ENCODE measurements at places on chromosomes 3 and 15.

DNA sequence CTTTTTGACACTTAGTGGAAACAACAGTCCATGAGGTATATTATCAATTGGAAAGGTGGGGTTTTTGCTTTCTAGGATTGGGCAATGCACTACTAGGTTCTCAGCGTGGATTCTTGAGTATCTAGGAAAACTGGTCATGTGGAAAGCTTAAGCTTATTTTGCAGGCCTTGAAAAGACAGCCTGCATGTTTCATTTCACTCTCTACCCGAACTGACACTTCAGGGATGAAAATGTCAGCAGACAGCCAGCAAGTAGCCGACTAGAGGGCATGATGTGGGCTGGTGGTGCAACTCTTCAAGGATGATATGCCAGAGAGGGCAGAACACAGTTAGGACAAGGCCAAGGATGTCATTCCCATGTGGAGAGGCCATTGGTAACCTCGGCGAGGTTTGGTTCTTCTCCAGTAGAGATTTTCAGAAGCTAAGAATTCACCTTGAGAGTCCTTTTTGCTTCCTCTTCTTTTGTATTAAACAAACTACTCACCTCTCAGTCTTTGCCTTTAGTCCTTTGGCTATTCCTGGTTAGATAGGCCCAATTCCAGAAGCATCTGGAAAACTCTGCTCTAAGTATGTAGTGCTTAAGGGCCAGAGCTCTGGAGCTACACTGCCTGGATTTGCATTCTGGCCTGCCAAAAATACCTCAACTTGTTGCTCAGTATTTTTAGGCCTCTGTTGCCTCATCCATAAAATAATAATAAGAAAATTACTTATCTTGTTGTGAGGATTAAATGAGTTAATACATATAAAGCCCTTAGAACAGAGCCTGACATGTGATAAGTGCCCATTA lies 17.9 kb downstream of the LPP start:
- no peak for DNase-seq
- no peak overlapping the region for H3K27ac ChIP-seq
- H3K27me3 ChIP-seq = no peaks in the 10 kb centered on the region
- peaks cover 31% of the 10 kb centered on the region for H3K36me3 ChIP-seq

DNA sequence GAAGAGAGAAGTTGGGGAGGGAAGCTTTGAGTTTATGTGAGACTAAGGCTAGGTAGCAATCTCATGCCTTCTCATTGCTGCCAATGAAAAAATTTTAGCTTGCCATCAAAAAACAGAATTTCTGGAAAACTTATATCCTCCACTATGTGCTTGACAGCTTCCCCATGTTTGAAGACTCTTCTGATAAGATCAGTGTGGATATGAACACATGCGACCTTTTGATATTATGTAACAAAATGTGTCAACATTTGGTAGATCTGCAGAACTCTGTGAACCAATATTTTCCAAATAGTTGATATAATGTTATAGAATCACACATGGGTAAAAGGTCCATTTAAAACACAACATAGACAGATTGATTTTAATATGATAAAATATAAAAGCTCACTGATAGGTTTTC lies 380.9 kb upstream of the PROK2 start:
- no peak for DNase-seq
- no peak overlapping the region for H3K27ac ChIP-seq
- H3K36me3 ChIP-seq = no peaks in the 10 kb centered on the region
- H3K4me3 ChIP-seq = no peak overlapping the region
- peaks cover 10% of the 10 kb centered on the region for H3K27me3 ChIP-seq

GRCh38 chr3:50237754-50238548 lies 1.9 kb downstream of the GNAI2 start:
- no peaks in the 10 kb centered on the region for H3K27me3 ChIP-seq
- H3K4me3 ChIP-seq = peak overlapping the region; percentile 99
- peaks cover 48% of the 10 kb centered on the region for H3K4me1 ChIP-seq

DNA sequence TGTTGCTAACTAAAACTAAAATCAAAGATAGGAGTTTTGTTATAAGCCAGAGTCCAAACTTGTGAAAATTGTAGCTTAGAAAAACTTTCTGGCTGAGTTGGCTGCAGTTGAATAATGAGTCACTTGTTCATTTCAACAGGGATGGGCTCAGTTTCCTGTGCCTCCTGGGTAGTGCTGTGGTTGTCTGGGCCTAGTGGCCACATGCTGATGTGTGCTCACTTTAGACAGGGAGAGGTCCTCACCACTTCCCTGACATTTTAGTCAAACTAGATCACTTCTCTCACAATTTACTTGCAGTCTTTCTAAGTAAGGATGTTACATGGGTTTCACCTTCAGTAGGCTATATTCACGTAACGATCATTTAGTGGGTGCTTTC lies 6.3 kb upstream of the UBE2Q2 start:
- no peak overlapping the region for H3K27ac ChIP-seq
- no peak for DNase-seq
- no peaks in the 10 kb centered on the region for H3K36me3 ChIP-seq
- no peak overlapping the region for H3K4me3 ChIP-seq
- peaks cover 6% of the 10 kb centered on the region for H3K27me3 ChIP-seq

DNA sequence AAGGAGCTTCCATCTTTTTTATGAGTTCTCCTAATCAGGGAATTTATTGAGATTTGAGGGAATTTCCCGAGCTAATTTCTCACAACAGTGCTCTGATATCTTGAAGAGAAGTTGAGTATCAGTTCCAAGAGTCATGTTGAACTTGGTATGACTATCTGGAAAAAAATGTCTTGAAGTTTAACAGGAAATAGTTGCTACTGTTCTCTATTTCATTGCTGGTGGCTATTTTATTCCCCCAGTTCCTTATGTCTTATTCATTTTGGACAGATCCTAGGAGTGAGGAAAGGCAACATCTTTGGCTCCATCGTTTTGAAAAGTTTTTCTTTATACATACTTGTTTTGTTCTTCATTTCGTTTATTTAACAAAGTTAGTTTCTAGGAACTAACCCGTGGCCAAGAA lies 307.8 kb upstream of the AGTR1 start:
- no peaks in the 10 kb centered on the region for H3K27me3 ChIP-seq
- no peak for DNase-seq
- no peaks in the 10 kb centered on the region for H3K36me3 ChIP-seq
- no peak overlapping the region for H3K4me3 ChIP-seq
- H3K27ac ChIP-seq = no peak overlapping the region

- H3K27me3 ChIP-seq = no peaks in the 10 kb centered on the region
- H3K27ac ChIP-seq = no peak overlapping the region
- H3K4me1 ChIP-seq = peaks cover 4% of the 10 kb centered on the region
- no peaks in the 10 kb centered on the region for H3K36me3 ChIP-seq
- no peak overlapping the region for H3K4me3 ChIP-seq
- no peak for DNase-seq
These were observed 641 bp downstream of the TRAT1 start for GRCh38 chr3:108823227-108823626.

DNA sequence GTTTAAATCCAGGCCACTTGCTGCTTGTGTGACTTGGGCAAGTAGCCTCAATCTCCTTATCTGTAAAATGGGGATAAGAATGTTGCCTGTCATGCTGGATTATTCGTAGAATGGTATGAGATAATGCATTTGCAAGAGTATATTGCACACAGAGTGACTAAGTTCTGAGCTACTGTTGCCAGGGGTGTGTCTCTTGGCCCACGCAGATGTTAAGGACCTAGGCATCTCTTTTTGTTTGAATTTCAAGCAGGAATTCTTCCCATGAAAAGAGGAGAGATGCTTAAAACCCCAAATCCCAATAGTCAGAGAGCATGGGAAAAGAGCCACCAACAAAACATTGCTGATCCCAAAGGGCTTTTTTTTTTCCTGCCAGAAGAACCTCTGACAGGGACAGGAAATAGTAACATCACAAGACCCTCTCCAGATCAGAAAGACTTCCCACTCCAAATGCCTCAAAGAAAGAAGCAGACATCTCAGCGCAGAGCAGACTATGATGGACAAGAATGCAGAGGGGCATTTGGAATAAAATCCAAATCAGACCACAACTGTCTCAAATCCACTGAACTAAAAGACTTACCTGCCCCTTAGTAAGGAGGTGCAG lies 90.5 kb downstream of the MRPL46 start:
- peaks cover 3% of the 10 kb centered on the region for H3K4me1 ChIP-seq
- DNase-seq = no peak

DNA sequence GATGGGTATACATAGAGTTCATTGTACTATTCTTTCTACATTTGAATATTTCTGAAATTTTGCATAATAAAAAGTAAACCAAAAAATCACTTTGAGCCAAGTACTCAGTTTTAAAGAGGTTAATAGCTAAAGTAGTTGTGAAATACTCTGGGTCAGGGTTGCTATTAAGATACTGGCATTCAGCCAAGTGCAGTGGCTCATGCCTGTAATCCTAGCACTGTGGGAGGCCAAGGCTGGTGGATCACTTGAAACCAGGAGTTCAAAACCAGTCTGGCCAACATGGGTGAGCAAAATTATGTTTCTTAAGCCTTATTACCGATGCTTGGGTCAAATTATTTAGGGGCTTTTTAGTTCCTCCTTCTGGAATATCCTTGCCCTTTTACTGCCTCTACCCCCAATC lies 122.0 kb upstream of the MELTF start:
- H3K27me3 ChIP-seq = no peaks in the 10 kb centered on the region
- H3K36me3 ChIP-seq = peaks cover 35% of the 10 kb centered on the region
- H3K27ac ChIP-seq = no peak overlapping the region
- no peak overlapping the region for H3K4me3 ChIP-seq
- DNase-seq = no peak

- no peaks in the 10 kb centered on the region for H3K27me3 ChIP-seq
- no peaks in the 10 kb centered on the region for H3K36me3 ChIP-seq
- DNase-seq = no peak
- H3K27ac ChIP-seq = no peak overlapping the region
- peaks cover 2% of the 10 kb centered on the region for H3K4me1 ChIP-seq
These were observed 34.9 kb upstream of the SLC9A9 start for GRCh38 chr3:143883151-143883550.

- H3K27ac ChIP-seq = no peak overlapping the region
- H3K4me3 ChIP-seq = no peak overlapping the region
- DNase-seq = no peak
- no peaks in the 10 kb centered on the region for H3K36me3 ChIP-seq
- H3K27me3 ChIP-seq = peaks cover 21% of the 10 kb centered on the region
These were observed 55.3 kb downstream of the SLC28A2 start for GRCh38 chr15:45307230-45307924.

- peaks cover 12% of the 10 kb centered on the region for H3K36me3 ChIP-seq
- no peak for DNase-seq
- H3K27ac ChIP-seq = no peak overlapping the region
- H3K4me1 ChIP-seq = peaks cover 20% of the 10 kb centered on the region
These were observed 144.8 kb downstream of the RBPMS2 start for GRCh38 chr15:64630396-64631107.

GRCh38 chr3:2837239-2837638 lies 272.9 kb downstream of the IL5RA start:
- DNase-seq = no peak
- peaks cover 13% of the 10 kb centered on the region for H3K4me1 ChIP-seq
- no peaks in the 10 kb centered on the region for H3K27me3 ChIP-seq
- H3K27ac ChIP-seq = no peak overlapping the region
- H3K36me3 ChIP-seq = peaks cover 4% of the 10 kb centered on the region

DNA sequence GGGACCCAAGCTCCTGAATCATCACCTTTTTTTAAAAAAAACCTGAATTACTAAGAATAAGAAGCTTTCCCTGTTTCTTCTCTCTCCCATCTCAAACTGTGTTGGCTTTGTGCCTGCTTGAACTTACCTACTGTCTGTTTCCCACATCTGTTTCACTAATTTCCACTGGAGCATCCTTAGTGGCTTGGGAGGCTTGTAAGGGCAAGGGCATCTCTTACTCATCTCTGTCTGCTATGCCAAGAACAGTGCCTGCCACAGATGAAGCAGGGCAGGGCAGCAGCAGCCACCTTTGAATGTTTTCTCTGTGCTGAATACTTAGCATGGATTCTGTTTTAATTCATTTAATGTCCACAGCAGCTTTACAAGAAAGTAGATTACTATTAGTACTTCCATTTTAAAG lies 42.3 kb downstream of the SNRK start:
- H3K36me3 ChIP-seq = peaks cover 17% of the 10 kb centered on the region
- H3K27me3 ChIP-seq = no peaks in the 10 kb centered on the region
- H3K27ac ChIP-seq = no peak overlapping the region
- H3K4me3 ChIP-seq = no peak overlapping the region

DNA sequence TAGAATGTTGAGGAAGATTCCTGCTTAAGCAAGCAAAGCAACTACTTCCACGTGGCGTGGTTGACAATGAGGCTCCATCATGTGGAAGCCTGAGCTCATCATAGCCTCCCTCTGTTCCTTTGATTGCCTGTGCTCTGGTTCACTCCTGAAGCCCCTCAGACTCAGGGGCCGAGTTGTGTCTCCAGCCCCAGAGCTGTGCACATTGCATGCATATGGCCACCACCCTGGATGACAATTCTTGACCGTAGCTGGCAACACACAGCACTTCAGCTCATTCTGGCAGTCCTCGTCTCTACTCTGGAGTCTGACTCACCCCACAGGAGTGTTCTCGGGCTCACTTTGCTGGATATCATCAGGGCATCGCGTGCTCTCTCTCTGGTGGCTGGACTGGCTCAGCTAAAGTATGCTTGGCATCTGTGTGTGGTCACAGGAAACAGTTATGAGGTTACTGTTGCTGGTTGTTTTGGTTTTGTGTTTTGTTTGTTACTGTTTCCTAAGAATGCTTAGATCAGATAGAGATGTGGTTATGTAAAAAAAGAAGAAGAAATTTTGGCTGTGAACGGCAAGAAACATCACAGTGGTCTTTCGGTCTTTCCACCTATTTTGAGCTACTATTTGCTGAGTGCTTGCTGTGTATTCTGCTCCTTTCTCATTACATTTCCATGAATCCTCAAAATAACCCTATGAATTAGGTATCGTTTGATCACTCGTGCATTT lies 41.6 kb upstream of the MRPS22 start:
- no peak for DNase-seq
- no peak overlapping the region for H3K4me3 ChIP-seq
- no peaks in the 10 kb centered on the region for H3K36me3 ChIP-seq
- H3K4me1 ChIP-seq = no peaks in the 10 kb centered on the region
- no peak overlapping the region for H3K27ac ChIP-seq

DNA sequence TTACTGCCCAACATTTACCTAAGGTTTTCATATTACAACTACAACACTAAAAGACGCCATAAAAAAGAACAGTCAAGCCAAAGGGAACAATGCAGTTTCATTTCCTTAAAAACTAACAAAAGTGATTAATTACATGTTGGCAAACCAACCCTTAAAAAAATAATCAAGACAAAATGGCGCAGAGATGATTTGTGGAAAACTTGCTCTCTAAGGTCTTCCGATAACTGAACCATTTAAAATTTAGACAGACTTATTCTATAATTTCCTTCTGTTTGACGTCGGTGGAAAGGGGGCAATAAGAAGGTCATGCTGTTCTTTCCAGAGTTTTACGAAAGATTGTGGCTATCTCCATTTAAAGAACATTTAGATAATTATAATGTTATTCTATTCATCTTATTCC lies 87.6 kb downstream of the RYK start:
- peaks cover 13% of the 10 kb centered on the region for H3K4me1 ChIP-seq
- no peak overlapping the region for H3K27ac ChIP-seq
- DNase-seq = no peak
- H3K36me3 ChIP-seq = peaks cover 35% of the 10 kb centered on the region
- no peaks in the 10 kb centered on the region for H3K27me3 ChIP-seq
- H3K4me3 ChIP-seq = no peak overlapping the region

GRCh38 chr3:125398952-125399351 lies 23.8 kb upstream of the ZNF148 start:
- H3K27ac ChIP-seq = no peak overlapping the region
- no peak for DNase-seq
- H3K27me3 ChIP-seq = peaks cover 3% of the 10 kb centered on the region
- H3K4me1 ChIP-seq = no peaks in the 10 kb centered on the region
- no peaks in the 10 kb centered on the region for H3K36me3 ChIP-seq

- no peak overlapping the region for H3K4me3 ChIP-seq
- DNase-seq = no peak
- no peak overlapping the region for H3K27ac ChIP-seq
- H3K27me3 ChIP-seq = no peaks in the 10 kb centered on the region
- H3K4me1 ChIP-seq = no peaks in the 10 kb centered on the region
- no peaks in the 10 kb centered on the region for H3K36me3 ChIP-seq
These were observed 309.8 kb downstream of the UNC13C start for GRCh38 chr15:54288049-54288448.
